ENCODE measurements at places on chromosomes 3 and 15.

DNA sequence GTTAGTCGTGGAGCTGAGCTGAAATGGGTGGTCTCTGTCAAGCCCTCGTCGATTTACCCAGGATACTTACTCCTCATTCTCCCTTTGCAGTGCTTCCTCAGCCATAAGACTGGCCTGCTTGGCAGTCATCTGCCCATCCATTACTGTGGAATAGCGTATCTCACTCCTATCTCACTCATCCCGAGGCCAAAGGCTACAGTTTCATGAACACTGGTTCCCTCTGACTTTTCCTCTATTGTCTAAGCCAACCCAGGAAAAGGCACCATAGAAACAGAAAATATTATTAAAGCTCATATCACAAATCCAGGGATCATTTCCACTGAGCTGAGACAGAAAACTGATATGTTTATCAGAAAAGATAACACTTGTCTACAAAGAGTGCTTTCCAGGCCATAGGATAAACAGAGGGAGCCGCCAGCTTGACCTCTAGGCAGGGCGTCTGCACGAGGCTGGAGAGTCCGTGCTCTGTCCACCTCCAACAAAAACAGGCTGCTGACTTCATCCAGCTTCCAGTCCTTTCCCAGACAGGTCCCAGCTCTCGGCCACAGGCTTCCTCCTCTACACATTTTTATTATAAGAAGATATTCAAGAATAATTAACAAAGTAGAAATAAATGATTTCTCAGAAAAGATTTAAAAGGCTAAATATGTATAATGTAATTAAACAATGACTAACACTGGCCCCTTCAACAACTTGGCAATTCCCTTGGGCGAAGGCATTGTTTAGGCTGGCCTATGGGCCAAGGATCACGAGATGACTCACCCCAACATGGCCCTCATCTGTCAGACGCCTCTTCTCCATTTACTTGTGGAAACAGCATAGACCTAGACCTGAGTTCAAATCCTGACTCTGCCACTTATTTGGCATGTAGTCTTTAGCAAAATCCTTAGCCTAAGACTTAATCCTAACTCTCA lies 27.4 kb upstream of the BOC start:
- DNase-seq: no peak

- DNase-seq: no peak
These were observed 5.6 kb upstream of the MUC20 start for GRCh38 chr3:195715134-195715533.

- DNase-seq: peak; percentile 66
These were observed 412.9 kb downstream of the VGLL3 start for GRCh38 chr3:86578071-86578470.

DNA sequence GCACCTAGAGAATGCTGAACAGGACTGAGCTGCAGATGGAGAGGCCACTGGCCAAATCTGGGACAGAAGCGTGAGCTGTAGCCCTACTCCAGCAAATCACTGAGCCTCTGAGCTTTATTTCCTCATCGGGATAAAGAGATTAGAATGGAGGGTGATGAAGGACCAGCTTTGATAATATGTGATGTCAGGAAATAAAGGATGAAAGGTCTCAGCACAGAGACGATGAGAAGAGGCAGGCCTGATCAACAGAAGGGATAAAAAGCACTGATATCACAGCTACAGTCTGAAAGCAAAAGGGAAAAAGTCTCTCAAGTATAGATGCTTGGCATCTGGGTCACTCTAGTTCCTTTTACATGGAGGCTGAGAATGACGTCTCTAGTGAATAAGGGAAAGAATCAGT lies 70.0 kb downstream of the DHX30 start:
- no peak for DNase-seq

DNA sequence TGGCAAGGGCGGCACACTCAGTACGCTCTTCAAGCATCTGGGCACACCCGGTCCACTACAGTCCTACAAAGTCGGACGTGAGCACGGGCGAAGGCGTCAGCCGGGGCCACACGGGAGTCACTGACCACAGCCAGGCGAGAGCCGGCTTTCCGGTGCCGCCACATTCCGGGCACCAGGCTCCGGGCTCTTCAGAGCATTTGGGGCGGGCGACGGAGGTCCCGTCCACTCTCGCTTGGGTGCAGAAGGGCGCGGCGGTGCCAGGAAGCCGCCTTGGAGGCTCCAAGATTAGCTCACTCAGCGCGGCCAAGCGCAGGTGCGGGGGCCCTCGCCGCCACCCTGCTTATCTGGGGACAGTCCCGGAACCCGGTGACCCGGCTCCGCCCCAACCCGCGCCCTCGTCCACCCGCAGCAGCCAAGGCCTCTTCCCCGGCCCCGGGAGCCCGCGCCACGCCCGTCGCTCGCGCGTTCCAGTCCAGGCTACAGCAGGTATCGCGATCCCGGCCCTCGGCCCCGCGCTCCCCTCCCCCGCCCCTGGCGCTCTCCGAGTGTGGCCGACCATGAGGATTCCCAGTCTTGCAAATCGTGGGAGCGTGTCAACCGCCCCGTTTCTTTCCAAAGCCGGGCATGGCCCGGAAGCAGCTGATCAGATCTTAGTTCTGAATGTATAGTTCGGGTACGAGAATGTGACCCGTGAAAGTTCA lies at the start of gene ADPRH:
TSS of gene ADPRH (plus strand) at position 127 of the 701 bp plus-strand sequence. CDS start 2,678 bp downstream, outside the sequence.
- no peak for DNase-seq

GRCh38 chr15:86373147-86373546 lies 293.5 kb downstream of the AGBL1 start:
- no peak for DNase-seq

GRCh38 chr3:171658841-171659240 lies 151.4 kb downstream of the PLD1 start:
- no peak for DNase-seq

- no peak for DNase-seq
These were observed 1028.7 kb downstream of the NTRK3 start for GRCh38 chr15:87227846-87228245.

GRCh38 chr3:182435860-182436259 lies 357.4 kb upstream of the ATP11B start:
- no peak for DNase-seq

- DNase-seq: no peak
These were observed 51.5 kb upstream of the GSK3B start for GRCh38 chr3:120145542-120146285.

DNA sequence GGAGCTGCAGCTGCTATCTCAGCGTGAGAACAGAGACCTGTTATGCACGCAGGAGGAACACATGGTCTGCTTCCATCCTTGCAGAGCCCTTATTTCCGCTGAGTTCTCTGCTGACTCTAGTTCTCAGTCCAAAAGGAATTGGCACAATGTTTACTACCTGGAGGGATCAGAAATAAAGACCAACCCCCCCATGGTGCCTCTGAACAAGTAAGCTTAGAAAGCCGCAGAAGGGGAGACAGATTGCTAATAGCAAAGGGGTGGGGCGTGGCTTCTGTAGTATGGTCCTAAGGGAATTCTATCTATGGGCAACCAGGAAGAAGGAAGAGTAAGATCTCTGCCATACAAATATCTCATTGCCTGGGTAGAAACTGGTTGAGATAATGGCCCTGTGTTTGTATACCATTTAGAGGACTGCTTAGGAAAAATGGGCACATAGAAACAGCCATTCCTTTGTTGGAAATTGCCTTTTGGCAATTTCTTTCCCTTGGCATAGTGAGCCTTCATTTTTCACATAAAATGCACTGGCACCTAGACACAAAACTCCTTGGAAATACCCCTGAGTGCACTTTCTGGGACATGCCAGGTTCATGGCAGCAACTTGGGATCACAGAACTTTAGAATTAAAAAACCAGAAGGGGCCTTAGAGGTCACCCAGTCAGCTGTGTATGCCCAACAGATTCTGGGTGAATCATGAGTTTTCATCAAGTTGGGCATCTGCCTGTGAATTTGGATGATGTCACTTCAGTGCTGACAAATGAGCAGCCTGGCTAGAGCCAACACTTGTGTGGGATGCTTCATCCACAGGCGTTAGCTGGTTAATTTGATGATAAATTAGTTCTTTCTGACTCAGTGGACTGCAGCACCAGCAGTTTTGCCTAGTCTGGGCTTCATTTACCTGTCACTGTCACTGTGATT lies 57.4 kb upstream of the STXBP5L start:
- DNase-seq: no peak

DNA sequence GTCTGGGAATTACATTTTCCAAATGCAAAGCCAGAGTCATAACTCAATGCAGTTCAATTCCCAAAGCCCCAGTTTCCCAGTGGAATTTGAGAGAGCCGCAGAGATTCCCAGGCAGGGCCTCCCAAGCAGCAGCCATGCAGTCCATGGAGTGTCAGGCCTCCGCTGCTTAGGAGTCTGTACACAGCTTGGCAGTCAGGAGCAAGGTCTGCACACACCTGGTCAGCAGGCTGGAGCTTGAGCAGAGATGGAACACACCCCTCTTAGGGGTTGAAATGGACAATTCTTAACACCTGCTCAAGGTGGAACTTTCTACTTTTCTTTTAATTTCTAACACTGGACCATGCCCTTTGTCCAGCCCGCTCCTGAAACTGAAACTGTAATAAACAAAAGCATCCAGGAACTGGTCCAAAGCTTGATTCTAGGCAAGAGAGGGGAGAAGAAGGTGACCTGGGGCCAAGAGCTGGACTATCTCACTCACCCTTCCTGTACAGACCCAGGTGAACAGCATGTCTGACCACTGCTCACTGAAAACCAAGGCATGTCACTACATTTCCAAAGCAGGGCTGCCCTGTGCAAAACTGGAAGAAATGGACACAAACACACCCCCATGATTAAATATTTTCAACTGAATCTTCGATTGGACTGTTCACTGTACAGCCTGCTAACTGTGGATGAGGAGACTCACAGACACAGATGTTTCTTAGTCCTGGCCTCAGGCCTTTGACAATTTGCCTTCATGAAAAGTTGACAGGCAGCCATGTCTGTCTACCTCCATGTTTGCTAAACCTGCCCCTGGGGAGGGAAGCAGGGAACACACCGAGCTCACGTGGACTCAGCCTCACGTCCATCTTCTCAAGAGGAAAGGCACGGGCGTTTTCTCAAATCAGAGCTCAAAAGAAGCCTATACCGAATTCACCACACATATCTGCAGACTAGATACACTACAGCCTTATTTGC lies 48.6 kb upstream of the DUSP7 start:
- DNase-seq: no peak

- no peak for DNase-seq
These were observed 2.3 kb downstream of the ITPR1 start for GRCh38 chr3:4495294-4496086.

DNA sequence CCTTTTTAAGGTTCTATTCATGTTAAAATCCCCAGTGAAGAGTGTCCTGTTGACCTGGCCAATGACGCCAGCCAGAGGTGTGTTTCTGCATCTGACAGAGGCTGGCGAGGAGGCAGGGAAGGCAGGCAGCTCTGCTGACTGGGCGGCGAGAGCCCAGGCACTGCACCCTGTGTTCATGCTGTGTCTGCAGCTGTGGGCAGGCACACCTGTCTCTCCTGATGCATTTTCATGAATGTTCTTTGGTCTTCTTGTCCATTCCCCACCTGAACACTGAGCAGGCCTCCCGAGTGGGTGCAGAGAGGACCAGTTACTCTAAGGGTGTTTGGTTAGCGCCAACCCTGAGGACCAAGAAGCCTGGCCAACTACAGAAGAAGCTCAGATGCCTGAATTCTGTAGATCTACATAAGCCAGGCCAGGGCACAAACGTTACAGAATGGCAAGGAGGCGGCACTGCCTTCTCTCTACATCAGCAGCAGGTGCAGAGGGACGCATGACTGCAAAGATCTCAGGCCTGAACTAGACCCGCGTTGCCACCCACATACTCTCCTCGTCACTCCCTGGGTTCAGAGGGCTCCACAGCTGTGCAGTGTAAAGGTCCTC lies 233.7 kb downstream of the OCA2 start:
- no peak for DNase-seq

DNA sequence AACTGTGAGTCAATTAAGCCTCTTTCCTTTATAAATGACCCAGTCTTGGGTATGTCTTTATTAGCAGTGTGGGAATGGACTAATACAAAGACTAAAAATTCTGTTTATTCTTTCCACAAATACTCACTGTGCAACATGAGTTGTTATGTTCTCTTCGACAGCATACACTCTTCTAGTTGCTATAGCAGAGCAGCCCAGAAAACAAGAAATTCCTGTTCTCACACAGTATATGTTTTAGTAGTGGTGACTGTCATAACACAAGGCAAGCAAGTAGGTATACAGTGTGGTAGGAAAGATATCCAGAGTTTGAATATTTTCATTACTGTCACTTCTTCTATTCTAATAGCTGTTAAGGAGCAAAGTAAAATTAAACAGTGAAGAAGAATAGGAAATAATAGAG lies 453.3 kb downstream of the ROBO1 start:
- DNase-seq: no peak

DNA sequence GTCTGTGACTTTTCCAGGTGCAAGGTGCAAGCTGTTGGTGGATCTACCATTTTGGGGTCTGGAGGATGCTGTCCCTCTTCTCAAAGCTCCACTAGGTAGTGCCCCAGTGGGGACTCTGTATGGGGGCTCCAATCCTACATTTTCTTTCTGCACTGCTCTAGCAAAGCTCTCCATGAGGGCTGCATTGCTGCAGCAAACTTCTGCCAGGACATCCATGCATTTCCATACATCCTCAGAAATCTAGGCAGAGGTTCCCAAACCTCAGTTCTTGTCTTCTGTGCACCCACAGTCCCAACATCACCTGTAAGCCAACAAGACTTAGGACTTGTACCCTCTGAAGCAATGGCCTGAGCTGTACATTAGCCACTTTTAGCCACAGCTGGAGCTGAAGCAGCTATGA lies 694.5 kb upstream of the BCHE start:
- no peak for DNase-seq

GRCh38 chr15:58336161-58336560 lies 95.6 kb upstream of the LIPC start:
- DNase-seq: no peak

- no peak for DNase-seq
These were observed 26.6 kb downstream of the DIPK2A start for GRCh38 chr3:143998266-143998665.

- DNase-seq: no peak
These were observed 404.1 kb upstream of the ATP11B start for GRCh38 chr3:182389071-182389815.

- DNase-seq: no peak
These were observed 188.1 kb upstream of the NSMCE3 start for GRCh38 chr15:29457729-29458128.

DNA sequence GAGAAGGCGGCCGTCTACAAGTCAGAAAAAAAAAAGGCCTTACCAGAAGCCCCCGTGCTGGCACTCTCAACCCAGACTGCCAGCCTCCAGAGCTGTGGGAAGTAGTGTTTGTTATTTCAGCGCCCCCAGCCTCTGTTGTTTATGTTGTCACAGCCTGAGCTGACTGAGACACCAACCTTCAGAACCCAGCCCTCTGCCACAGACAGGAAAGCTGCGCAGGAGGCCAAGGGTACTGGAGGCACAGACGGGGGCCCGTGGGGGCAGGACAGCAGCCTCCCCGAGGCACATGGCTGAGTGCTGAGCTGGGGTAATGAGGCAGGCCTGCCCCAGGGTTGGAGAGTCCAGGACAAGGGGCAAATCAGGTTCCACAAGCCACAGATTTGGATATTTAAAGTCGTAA lies 33.7 kb downstream of the HCN4 start:
- no peak for DNase-seq

All from T1000 (cell line).